Suprapubic skin (tissue), 4 donors: ENCODE measurements at places on chromosomes 6 and 20.
A peak's percentile ranks its signal among the peaks of the same experiment; 100 is the strongest.

DNA sequence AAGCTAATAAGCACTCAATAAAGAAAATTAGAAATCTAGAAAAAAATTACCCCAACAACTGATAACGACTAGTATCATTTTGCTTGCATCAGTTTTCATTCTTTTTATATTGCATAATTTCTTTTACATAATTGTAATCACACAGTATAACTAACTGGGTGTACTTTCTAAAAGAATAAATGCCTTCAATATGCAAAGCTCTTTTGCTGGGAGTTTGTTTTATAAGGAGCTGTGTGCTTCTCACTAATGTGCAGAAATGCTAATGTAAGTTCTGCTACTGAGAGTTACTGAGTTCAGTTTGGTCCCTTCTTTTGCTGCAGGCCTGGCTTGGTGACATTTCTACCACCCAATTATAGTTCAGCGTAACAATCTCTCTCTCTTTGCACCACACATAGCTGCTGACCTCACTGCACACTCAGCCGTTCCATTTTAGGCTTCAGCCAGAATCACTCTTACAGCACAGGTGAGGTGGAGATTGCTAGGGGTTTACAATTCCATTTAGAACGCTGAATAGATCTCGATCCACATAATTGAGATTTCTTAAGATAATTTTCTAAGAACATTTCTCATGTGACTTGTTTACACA lies 20.9 kb upstream of the KLHL31 start:
- DNase-seq, result no peak

DNA sequence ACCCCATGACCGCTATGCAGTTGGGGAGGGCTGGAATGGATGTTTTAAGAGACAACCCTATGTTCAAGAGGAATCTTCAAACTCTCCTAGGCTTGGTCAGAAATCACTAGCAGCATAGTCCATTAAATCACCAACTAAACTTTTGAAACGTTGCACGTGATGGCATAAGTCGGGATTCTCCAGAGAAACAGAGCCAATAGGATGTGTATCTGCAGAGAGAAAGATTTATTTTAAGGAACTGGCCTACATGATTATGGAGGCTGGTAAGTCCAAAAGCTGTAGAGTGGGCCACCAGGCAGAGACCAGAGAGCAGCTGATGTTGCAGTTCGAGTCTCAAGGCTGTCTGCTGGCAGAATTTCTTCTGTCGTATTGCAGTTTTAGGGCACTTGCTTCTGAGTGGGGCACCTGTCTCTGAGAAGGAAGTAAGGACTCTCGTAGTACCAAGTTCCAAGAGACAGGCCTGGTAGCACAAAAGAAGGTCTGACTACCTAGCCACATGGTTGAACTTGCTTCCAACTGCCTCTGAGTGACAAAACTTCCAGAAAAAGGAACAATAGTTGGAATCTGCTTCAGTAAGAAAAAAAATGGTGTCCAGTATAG lies 11.9 kb upstream of the IFNGR1 start:
- DNase-seq, result no peak

- no peak for DNase-seq
These were observed 117.5 kb upstream of the SIRPG start for GRCh38 chr20:1775117-1775516.

- no peak for DNase-seq
These were observed 73.3 kb downstream of the OTOR start for GRCh38 chr20:16821211-16822089.

- peak; percentile 95 for DNase-seq
These were observed at the start of gene MYL9 for GRCh38 chr20:36541227-36541767. Gene MYL9 (plus strand): TSS chr20:36541519. CDS start chr20:36544885, 3,366 bp downstream.

DNA sequence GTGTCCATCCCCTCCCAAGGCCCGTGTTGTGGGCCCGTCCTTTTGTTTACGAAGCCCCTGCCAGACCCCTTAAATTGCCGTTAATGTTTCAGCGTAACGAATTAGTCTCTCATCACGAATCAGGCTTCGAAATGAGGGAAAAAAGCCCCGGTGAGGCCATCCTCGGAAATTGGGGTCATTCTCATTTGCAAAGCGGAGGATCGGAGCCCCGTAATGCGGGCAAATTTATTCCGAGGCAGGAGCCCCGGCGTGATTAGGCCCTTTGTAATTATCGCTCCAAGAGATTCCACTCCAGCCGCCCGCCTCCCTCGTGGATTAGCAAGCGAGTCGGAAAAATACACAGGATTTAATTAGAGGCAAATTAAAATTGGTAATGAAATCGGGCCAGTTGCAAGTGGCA lies 44.9 kb upstream of the MDFI start:
- no peak for DNase-seq

DNA sequence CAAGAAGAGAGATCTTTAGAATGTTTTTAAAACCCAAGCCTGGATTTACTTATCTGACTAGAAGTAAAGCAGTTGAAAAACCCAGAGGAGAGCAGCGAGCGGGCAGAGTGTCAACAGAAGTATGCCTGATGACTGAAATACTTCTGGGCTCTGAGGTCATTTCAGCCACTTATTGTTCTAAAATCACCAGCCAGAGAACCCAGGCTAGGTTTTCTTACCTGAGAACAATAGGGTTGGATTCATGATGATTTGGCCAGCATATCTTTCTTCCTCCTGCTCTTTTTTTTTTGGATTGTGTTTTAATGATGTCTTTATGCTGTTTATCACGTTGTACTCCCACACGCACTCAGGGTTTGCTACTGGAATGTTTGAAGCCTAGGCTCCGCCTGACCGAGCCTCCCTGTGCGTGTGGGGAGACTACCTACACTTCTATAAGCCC lies 63.0 kb upstream of the KIF25 start:
- DNase-seq, result no peak

GRCh38 chr6:93088621-93089501 lies 330.5 kb downstream of the EPHA7 start:
- no peak for DNase-seq

DNA sequence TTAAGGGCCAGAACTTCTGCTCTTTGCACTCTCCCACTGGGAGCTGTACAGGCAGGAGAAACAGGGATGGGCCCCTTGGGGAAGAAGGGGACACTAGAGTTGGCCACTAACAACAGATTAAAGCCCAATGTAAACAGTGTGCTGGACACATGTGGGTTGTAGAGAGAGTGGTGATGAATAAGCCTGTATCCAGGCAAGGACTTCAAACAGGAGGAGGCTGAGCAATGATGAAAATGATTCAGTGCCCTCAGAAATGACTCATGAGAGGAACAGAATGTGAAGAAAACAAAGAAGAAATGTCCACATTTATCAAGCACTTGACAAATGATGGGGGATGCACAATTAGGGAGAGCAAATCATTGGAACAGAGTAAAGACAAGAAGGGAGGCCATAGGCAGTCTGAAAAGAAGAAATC lies 242.3 kb downstream of the TBX18 start:
- no peak for DNase-seq

DNA sequence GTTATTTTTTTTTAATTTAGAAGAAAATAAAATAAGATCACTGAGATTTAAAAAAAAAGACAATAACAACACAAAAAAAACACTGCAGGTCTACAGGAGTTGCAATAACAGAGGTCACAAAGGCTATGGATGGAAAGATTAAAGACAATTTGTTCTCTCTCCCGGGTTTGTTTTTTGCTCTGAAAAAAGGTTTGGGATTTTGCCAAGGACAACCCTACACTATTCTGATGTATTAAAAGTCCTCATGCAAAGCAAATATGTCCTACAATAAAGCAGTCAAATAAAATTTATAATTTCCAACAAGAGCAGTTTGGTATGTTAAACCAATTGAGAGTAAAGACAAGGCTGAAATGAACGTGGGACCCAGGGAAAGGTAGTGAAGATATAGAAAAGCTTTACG lies 55.6 kb downstream of the PTPRK start:
- no peak for DNase-seq

DNA sequence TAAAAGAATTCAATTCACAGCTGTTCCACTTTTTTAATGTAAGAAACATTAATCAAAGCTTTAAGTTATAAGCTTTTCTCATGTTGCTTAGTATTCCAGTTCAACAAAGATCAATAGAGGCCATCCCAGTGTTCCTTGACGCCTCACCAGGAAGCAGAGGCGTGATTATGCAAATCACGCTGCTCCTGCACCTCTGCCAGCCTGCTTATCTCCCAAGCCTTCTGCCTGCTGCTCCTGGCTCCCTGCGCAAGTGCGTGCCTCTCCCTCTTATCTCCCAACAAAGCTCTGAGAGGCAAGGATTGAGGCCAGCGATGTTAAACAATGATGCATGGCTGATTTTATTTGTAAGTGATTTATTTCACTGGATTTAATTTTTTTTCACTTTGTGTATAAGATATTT lies 42.8 kb downstream of the INSM1 start:
- no peak for DNase-seq

- no peak for DNase-seq
These were observed 177.8 kb upstream of the ARID1B start for GRCh38 chr6:156599366-156599765.

DNA sequence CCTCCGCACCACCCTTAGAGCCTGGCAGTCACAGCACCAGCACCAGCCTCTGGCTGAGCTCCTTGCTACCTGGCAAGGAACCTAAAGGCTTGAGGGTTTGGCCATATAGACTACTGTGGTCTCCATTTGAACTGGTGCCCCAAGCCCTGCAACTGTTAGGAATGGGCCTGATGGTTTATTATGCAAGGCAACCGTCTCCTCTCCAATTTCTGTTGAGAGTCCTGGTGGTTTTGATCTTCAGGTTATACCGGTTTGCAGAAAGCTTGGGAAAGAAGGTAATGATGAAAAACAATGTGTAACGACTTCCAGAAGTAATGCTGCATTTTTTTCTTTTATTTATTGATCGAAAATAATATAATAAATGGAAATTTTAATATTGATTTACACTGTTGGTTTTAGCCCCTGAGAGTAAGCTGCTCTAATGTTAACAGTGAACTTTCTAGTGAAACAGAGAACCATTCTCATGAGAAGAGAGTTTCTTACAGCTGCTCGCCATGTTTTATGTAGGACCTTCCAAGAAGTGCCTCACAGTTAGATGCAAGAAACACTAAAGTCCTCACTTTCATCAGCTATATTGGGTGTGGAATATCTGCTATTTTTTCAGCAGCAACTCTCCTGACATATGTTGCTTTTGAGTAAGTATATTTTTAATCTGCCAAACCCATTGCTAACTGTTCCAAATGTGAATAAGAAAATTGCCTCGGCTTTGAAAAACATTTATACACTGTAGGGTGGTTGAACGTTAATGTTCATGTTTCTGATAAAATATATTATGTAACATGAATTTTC lies 112.8 kb downstream of the ADGRG6 start:
- no peak for DNase-seq

GRCh38 chr6:34938268-34938667 lies 49.2 kb downstream of the ANKS1A start:
- DNase-seq, result no peak

GRCh38 chr6:53862662-53863462 lies 68.1 kb downstream of the LRRC1 start:
- no peak for DNase-seq

- no peak for DNase-seq
These were observed 403.3 kb downstream of the EPM2A start for GRCh38 chr6:145332011-145332410.

DNA sequence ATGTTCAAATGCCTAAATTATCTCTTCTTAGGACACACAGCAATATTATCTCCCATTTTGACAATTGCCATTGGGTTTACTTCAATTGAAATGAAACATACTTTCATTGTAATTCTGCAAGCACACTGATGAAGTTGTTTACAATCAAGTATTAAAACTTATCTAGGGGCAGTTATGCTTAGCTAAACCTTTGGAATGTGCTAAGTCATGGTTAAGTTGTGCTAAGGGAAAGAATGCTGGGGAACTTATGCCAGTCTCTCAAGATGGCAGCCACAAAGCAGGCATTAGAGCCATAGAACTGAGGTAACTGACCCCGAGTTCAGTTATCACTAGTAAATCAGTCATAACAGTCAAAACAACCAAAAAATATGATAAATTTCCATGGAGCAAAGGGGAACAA lies 59.1 kb upstream of the NT5E start:
- DNase-seq, result no peak
